ENCODE measurements at places on chromosomes 5 and 9.

- DNase-seq: no peak
These were observed 86.2 kb upstream of the CDH9 start for GRCh38 chr5:27124590-27124989.

DNA sequence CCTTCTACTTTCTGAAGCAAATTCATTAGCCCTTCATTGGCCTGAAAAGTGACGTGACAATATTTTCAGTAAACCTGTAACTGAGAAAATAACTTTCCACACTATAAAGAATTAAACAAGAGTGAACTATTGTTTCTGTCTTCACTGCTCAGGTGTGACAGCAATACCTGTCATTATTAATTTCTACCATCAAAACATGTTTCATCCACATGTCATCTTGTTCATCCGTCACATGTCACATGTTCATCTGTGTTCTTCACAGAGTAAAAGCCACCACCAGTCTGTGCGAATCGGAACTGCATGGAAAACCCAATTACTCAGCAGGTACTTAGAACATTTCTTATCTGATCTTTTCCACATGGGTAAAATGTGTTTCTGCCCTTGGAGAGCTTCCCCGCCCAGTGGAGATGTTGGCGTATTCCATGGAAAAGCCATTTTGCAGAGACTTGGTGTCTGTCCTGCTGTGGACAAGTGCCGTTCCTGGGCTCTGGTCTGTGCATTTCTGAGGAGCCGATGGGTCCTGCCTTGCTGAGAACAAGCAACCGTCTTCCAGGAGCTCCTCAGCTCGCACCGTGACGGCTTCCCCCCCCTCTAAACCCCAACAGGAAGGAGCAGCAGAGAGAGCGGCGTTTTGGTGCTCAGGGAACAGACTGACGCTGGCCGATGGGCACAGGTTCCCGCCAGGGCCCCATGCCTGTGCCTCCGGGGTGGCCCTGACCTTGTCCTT is 10.6 kb upstream of the EXOC3 start:
- no peak for DNase-seq

DNA sequence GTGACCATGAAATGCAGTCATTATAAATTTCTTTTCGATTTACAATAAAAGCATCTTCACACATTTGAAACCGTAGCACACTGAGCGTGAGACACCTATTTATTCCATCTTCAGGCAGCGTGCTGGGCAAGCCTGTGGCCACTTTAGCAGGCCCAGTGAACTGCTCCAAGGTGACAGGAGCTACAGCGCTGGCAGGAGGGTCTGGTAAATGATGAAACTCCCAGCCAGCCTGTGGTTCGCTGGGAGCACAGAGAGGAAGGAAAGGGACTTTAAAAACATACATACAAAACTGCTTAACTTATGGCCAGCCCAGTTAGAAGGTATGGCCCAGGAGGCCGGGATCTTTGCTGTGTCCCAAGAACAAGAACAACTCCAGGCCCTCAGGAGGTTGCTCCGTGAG is 5.1 kb downstream of the RAPGEF1 start:
- DNase-seq: no peak

DNA sequence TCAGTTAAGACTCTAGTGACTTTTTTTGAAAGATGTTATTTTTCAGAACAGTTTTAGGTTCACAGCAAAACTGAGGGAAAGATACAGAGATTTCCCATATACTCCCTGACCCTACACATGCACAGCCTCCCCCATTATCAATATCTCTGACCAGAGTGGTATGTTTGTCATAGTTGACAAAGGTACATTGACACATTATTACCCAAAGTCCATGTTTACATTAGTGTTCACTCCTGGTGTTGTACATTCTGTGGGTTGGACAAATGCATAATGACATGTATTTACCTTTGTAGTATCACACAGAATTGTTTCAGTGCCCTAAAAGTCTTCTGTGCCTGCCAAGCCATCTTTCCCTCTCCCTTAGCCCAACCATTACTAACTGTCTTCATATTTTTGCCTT is 470.7 kb upstream of the DMAC1 start:
- no peak for DNase-seq

DNA sequence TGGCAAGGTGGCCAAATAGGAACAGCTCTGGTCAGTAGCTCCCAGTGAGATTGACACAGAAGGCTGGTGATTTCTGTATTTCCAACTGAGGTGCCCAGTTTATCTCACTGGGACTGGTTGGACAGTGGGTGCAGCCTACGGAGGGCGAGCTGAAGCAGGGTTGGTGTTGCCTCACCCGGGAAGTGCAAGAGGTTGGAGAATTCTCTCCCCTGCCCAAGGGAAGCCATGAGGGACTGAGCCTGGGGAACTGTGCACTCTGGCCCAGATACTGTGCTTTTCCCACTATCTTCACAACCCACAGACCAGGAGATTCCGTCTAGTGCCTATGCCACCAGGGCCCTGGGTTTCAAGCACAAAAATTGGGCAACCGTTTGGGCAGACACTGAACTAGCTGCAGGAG is 61.0 kb downstream of the TNFSF8 start:
- DNase-seq: no peak

DNA sequence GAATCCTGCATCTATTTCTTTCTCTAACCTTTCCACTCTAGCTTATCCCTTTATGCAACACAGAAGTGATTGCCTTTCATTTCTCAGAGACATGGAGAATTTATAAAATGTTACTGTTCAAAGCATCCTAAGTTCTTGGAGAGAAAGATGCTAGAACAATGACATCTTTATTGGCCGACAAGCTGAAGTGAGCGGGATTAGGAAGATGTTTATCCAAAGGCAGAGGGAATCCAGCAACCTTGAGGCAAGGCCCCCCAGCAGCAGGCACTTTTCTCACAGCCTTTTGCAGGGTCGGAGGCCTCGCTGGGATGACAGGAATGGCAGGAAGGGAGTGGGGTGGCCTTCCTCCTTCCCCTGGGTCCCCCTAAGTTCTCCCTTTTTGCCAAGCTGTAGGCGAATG is 204.8 kb downstream of the GAPVD1 start:
- no peak for DNase-seq

Data from amygdala (tissue), 56 donors.